ENCODE measurements at places on chromosomes 16 and 17.

GRCh38 chr17:22300177-22300576, 607.9 kb downstream of the KCNJ18 start:
- DNase-seq, result no peak

GRCh38 chr17:63033142-63033541, 67.1 kb downstream of the TANC2 start:
- no peak for DNase-seq

DNA sequence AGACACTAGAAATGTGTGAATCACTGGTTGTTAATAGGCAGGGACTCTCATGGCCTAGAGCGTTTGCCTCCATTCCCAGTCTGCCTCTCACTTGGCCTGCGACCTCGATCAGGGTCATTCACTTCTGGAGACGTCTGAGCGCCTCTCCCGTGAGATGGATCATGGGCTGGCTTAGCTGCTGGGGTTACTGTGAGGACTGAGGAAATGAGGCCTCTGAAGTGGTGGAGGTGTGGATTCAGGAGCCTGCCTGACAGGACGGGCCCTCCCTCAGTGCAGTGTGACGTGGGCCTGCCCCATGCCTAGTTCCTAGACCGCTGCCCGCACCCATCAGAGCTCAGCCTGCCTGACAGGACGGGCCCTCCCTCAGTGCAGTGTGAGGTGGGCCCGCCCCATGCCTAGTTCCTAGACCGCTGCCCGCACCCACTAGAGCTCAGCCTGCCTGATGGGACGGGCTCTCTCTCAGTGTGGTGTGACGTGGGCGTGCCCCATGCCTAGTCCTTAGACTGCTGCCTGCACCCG, 61.9 kb downstream of the BANP start:
- no peak for DNase-seq

GRCh38 chr16:84751947-84752346, 52.1 kb downstream of the USP10 start:
- no peak for DNase-seq

DNA sequence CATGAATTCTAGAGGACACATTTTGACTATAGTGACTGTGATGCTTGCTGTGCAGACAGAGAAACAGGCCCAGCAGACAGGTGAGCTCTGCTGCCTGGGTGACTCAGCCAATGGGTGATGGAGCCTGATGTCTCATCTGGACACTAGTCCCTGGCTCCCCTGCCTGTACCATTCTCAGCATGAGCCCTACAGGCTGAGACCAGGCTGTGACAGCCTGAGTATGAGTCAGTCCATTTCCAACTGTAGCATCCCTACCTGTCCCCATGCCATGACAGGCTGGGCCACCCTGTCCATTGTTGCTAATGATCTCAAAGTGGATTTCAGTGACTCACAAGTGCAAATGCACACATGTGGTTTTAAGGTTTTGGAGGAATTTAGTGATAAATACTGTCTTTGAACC, 102.5 kb upstream of the EEF2KMT start:
- DNase-seq, result no peak

DNA sequence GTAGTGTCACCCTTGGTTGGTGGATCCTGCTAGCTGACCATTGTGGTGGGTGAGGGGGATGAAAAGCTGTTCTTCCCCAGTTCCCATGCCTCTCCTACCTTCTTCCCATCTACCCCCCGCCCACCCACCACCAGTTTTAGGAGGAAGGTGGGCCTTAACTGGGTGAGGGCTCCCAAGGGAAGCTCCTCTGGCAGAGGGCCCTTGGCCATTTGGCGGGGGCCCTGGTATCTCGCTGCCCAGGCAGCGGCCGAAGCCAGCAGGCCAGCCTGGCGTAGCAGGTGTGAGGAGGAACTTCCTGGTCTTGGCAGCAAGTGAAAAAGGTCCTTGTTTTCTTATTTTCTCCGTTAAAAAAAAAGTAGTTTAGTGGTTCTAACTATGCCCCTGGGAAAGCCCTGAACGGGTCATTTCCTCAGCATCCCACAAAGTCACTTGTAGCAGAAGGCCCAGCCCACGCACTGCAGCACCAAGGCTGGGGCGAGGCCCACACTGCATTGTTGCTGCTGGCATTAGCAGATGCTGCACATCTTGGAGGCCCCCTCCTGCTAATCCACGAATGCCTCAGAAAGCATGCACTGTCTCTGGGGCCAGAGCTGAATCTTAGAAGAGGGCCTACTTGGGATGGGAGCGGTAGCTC, 72.5 kb downstream of the MPRIP start:
- DNase-seq, result no peak

DNA sequence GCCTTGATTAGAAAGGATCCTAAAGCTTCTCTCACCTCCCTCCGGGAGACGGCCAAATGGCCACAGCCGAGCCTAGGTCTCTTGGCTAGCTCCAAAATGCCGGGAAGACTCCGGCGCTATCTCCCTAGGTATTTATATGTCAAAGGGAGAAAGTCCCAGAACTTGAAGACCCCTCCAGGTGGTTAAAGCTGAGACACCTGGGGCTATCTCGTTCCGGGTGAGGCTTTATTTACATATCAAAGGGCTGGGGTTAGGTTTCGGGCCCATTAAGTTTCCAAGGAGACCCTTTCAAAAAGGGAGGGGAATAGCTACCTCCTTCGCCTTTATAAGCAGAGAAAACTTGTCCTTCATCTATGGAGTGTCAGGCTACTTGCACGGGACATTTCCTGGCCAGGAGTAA, 70.9 kb upstream of the KIFC3 start:
- DNase-seq, result no peak

- DNase-seq, result no peak
These were observed 50.6 kb downstream of the TENT4B start for GRCh38 chr16:50203681-50204080.

GRCh38 chr16:64791756-64792155, 330.1 kb downstream of the CDH11 start:
- DNase-seq, result no peak

DNA sequence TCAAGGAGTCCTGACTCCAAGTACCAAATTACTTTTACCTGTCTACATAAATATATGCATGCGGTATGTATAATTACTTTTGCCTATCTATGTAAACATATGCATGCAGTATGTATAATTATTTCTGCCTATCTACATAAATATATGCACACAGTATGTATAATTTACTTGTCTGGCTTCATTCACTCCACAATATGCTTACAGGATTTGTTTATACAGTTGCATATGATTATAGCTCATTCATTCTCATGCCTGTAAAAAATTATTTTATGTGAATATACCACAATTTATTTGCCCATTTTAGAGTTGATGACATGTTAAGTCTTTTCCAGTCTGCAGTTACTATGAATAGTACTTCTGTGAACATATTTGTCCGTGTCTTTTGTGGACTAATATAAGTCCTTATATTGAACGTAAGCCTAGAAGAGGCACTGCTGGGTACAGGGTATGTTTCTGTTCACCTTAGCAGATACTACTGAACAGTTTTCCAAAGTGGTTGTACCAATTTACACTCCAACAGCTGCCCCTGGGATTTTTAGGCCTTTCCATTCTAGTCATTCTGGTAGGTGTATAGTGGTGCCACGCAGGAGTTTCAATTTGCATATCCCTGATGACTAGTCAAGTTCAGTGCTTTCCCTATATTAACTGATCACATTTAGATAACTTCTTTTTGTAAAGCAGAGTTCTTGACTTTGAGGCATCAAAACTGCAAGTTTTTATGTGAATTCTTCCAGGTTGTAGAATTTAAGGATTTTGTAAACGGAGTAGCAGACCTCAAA, 47.0 kb downstream of the MARVELD3 start:
- no peak for DNase-seq

- no peak for DNase-seq
These were observed 1.3 kb upstream of the HELZ start for GRCh38 chr17:67246403-67246652.

DNA sequence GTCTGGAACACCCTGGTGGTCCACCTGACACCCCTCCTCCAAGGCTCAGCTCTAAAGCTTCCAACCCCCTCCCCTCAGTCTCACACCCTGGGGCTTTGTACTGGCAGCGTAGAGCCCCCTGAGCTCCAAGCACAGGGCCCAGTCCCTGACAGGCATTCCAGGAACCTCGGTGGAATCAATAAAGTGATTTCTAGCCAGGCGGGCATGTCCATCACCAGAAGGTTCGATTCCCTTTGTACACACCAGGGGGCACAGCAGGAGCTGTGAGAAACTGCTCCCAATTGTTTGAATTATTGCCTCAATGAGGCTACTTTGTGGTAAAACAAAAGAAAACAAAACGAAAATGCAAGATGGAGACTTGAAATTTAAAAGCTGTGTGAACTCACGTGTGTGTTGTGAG, 51.8 kb downstream of the SMPD3 start:
- peak; percentile 83 for DNase-seq

GRCh38 chr17:49925921-49926320, 43.1 kb upstream of the DLX4 start:
- no peak for DNase-seq

GRCh38 chr16:81429045-81429521, 15.5 kb upstream of the CMIP start:
- peak; percentile 75 for DNase-seq

- DNase-seq, result no peak
These were observed 49.4 kb downstream of the TNFRSF13B start for GRCh38 chr17:16922386-16923096.

- DNase-seq, result peak; percentile 31
These were observed 322.1 kb downstream of the MAP2K4 start for GRCh38 chr17:12342609-12343435.
